Right lobe of liver (tissue), 6 donors: ENCODE measurements at places on chromosomes 1 and 21. TPM values are rescaled to one million over a fixed set of nuclear protein-coding genes. Genes with fewer than 3 reads are reported as not detected.

The SLC1A7 gene
- 0.56 TPM for total RNA-seq

DNA sequence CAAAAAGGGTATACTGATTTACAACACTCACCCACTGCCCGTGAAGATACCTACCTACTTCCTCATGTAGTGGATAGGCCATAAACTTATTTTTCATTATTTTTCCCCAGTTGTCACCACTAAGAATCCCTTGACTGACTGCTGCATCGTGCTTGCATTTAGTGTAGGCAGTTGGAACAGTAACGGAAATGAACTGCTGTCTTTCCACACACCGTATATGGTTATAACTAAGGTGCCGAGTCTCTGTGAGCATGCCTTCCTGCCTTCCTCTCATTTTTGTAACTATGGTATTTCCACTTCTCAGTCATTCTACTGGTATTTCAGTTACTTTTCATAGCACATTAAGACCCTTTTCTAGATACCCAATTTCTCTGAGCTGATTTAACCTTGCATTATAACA, 36.4 kb downstream of the SLC35F3 start:
- no peak for DNase-seq

- DNase-seq: no peak
These were observed 103.3 kb upstream of the IGSF21 start for GRCh38 chr1:18004278-18004677.

DNA sequence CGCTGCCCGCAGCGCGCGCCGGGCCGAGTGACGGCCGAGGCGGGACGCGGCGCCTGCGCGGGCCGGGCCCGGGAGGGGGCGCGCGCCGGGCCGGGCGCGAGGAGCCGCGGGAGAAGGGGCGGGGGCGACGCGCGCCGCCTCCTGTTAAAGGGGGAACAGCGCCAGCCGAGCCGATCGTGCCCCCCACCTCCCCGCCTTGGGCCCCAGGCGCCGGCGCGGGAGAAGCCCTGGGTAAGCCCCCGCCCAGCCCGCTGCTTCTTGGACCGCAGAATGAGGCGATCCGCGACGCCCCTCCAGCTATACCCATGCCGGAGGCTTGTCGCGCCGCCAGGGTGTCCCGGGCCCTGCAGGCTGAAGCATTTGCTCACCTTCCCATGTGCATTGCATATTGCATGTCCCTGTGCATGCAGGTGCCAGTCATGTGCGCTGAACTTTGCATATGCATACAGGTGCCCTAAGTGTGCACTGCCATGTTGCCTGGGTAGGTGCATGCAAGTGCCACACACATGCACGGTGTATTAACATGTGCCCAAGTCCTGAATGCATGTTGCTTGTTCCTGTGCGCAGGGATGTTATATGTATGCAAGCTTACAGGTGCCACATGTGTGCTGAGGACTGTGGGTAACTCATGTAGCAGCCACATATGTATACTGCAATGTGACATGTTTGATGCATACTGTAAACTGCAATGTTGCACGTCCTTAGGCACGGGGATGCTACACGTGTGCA, at the start of gene ADGRB2:
TSS of gene ADGRB2 (minus strand) at position 29 of the 729 bp plus-strand sequence. CDS start 7,119 bp downstream, outside the sequence.
- DNase-seq: no peak

DNA sequence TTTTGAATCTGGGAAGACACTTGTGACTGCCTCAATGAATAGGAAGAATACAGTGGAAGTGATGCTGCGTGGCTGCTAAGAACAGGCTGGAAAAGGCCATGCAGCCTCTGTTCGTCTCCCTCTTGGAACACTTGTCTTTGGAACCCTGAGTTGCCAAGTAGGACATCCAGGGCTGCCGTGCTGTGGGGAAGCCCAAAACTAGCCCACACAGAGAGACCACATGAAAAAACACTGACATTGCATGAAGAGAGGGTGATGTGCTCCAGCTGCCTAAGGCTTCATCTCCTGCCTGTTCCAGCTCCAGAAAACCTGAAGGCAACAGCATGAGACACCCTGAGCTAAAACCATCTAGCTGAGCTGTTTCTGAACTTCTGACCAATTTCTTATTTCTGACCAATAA, 61.1 kb upstream of the GNG4 start:
- no peak for DNase-seq

- no peak for DNase-seq
These were observed 3.4 kb downstream of the CEP85 start for GRCh38 chr1:26237230-26237966.

GRCh38 chr1:67747671-67748546, 62.9 kb downstream of the GADD45A start:
- DNase-seq: no peak
